ENCODE measurements at places on chromosomes 13 and 19.

GRCh38 chr13:66895780-66896179 is 334.4 kb downstream of the PCDH9 start:
- DNase-seq: no peak

DNA sequence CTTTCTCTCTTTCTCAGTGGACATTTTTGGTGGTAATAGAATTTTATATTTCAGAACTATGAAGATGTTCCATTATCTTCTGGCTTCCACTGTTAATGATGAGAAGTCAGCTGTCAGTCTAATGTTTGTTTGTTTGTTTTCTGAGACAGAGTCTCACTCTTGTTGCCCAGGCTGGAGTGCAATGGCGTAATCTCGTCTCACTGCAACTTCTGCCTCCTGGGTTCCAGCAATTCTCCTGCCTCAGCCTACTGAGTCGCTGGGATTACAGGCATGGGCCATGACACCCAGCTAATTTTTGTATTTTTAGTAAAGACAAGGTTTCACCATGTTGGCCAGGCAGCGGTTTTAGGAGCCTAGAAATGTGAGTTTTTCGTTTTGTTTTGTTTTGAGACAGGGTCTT is 4.7 kb downstream of the ZNF317 start:
- DNase-seq: no peak

DNA sequence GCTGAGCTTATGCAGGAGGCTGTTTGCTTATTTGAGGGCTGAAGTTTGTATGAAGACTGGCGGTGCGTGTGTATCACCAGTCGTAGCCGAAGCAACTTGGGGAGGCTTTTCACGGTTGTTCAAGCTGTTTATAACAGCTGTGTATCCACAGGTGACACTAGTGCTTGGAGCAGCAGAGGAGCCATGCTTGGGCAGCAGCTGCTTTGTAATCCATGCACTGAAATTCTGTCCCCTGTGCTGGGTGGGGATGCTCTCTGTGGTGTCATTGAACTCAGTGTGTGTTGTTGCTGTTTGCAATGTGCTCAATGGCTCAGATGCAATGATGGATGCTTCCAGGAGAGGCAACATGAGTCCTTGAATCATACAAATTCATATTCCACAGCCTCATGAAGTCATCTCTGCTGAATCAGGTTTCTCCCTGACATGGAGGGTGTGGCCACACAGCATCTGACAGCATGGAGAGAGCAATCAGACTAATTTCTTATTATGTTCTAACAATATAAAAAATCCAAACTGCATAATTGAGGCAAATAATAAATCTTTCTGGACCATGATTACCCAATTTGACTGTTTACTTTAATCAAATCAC is 18.8 kb upstream of the GTF3A start:
- DNase-seq: no peak

GRCh38 chr13:93614776-93615175 is 388.2 kb downstream of the GPC6 start:
- DNase-seq: no peak

DNA sequence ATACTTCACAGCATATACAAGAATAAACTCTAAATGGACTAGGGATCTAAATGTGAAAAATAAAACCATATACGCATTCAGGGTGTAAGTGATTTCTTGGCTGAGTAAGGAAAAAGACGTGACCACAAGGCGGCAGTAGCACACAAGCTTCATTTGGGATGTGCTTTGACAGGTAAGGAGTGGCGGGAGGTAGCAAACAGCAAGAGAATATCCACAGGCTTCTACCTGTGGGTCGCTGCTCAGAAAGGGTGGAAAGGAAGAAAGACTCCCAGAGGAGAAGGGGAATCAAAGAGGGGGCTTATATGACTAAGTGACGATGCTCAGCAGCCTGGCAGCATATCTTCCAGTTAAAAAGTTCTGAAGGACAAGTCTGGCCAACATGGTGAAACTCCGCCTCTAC is 2.5 kb upstream of the ZNF121 start:
- DNase-seq: peak; percentile 87

- no peak for DNase-seq
Measured at GRCh38 chr13:32914686-32915085, 101.5 kb upstream of the KL start.

DNA sequence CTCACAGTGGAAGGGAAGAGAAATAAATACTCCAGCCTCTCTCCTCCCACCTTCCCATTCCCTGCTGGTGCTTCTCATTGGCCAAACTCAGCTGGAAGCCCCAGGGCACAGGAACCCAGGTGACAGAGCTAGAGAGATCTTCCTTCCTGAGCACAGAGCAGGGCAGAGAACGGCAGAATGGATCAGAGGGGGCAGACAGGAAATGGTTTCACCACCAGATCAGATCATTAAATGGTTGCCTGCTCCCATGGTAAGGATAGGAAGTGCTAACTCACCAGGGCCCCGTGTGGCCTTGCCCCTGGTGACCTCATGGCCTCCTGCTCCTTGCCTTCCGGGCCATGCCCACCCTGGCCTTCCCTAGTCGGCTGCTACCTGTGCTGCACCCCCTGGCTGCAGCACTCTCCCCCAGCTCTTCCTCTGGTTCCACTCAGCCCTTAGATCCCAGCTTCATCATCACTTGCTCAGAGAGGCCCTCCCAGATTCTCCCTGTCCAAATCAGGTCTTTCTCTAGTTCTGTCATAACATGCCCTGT is 108.7 kb downstream of the DPF1 start:
- DNase-seq: peak; percentile 22

- DNase-seq: peak; percentile 42
Measured at GRCh38 chr13:74288361-74288911, 154.2 kb upstream of the KLF12 start.

- DNase-seq: peak; percentile 93
Measured at GRCh38 chr19:58182577-58182988, 278 bp upstream of the ZNF274 start.

GRCh38 chr13:48630291-48630690 is 23.4 kb upstream of the CYSLTR2 start:
- DNase-seq: no peak

- DNase-seq: no peak
Measured at GRCh38 chr19:14786421-14786851, 8.1 kb upstream of the ADGRE2 start.

DNA sequence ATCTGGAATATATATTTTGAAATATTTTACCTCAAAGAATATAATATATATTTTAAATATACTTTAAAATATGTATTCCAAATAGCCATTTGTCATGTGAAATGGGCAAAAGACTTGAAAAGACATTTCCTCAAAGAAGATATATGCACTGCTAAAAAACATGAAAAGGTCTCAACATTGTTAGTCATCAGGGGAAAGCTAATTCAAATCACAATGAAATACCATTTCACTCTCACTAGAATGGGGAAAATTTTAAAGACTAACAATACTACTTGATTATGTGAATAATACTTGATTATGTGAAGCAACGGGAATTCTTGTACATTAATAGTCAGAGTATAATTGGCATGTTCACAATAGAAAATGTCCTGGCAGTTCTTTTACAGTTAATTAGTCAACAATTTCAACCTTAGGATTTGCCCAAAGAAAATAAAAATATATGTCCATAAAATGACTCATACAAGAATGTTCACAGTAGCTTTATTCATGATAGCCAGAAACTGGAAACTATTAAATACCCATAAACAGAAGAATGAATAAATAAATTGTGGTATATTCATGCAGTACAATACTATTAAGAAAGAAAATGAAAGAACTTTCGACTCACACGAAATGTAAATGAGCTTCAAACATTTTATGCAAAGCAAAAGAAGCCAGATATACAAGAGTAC is 6.8 kb upstream of the KBTBD6 start:
- no peak for DNase-seq

GRCh38 chr13:105607426-105607825 is 928.0 kb downstream of the EFNB2 start:
- DNase-seq: no peak

DNA sequence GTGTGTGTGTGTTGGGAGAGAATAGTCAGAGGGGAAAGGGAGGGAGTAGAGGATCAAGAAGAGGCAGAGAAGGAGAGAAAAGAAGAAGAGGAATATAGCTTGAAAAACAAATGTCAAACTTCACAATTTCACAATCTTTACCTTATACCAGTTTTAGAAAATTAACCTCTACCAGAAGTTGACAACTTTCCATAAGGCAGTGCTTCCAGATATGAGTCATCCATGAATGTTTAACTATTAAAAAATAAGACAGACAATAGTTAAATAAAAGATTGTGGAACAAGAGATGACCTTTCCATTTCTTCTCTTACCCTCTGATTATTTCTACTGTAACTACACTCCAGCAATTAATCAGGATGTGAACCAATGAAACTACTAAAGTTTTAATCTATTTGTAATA is 229.4 kb downstream of the ITGBL1 start:
- no peak for DNase-seq

DNA sequence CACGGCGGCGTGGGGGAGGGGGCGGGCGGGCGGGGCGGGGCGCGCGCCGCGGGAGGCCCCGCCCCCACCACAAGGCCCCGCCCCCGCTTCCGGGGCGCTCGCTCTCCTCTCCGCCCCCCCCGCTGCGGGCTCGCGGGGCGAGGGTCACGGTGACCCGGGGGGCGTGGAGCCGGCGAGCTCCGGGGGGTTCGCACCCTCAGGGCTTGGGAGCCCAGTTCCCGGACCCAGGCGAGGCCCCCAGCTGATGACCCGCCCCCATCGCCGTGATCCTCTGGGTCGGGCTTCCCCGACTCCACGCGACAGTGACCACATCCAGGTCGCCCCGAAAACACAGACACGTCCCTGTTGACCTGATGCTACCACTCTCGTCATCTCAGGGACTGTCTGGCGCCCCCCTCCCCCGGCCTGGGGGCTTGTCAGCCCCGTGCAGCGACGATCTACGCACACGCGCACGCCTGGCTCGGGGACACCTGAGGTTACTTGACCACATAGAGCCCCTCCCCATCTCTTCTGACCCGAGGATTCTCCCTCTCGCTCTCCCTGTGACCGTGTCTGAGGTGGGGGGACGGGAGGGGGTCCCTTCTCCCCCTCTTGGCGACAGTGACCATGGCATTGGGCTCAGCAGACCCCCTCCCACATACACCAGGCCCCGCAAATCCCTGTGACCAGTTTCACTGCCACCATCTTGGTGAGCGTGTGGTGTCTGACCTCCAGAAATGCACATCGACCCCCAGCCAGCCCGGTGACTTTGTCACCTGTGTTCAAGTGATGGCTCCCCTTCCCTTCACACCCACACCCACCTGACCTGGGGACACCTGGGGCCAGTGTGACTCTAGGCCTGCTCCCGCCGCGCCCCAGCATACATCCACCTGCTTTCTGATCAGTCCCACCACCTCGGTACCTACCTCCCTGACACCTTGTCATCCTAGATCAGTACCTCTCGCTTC is 670 bp downstream of the MAP2K7 start:
- peak; percentile 77 for DNase-seq

GRCh38 chr13:39484506-39485313 is 118.3 kb downstream of the LHFPL6 start:
- no peak for DNase-seq
